ENCODE measurements at places on chromosomes 3 and 15. TPM values are rescaled to one million over a fixed set of nuclear protein-coding genes. Genes with fewer than 3 reads are reported as not detected.

DNA sequence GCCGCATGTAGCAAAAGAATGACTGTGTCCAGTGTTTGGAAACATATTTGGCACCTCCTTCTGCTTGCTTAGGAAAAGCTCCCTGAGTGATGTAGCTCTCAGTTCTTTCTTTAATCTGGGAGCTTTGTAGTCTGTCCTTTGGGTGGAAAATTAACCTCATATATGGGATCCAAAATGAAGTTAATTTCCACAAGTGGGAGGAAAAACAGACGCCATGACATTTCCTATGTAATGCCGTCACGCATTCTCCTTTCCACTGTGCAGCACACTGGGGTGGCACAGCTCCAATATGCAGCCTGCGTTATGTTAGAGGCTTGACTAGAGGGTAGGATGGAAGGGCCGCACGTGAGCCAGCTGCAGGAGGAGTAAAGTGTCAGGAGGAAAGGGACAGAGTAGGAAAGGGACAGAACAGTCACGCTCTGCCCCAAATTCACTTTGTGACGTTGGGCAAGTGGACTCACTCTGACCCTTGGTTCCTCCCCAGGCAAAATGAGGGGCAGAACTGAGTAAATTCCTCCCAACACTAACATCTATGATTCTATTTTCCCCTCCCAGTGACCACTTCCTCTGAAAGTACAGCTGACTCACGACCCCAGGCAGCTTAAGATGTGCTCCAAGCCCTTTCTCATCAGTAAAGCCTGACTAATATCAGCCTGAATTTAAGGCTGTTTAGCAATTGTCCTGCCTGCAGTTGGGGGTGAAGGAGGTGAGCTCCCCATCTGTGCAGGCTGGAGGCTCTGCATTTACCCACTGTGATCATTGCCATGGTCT lies 176.5 kb upstream of the PFN2 start:
- DNase-seq: peak; percentile 90

- DNase-seq: no peak
Measured at GRCh38 chr15:40306371-40306770, 1.4 kb downstream of the PLCB2 start.

- no peak for DNase-seq
Measured at GRCh38 chr3:20837676-20838302, 651.8 kb upstream of the SGO1 start.

DNA sequence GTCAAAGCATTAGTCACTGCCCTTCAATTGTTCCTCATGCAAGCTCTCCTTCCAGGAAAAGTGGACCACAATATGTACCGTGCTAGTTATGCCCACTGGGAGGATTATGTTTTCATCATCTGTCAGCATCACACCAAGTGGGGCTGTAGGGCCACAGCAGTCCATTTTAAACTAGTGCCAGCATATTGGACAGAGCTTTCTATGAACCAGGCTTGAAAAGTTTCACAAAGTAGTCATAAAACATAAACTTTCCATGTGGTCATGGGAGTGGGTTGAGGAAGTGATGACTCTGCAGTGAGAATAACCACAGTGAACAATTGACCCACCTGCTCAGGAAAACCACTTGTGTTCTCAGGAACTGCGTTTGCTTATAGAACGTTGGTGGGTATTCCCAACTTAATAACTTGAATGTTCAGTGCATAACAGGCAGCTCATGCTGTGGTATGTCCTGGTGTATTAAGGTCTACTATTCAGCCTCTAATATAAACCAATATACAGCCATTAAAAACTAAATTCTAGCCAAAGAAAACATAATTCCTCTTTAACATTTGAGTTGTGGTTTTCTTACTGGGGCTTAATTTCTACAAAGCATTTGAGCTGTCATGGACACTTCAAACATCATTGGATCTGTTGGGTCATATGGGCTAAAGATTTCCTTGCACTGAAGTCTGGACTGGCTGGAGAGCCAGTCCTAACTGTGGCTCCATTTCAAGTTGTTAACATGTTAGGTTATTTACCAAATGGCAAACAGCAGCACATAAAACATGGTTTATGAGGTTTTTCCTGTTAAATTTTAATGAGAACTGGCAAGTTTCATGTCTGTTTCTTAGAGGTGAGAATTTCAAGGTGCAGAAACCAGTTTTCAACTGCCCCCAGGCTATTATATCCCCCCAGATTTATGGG lies 274.1 kb downstream of the OTOL1 start:
- DNase-seq: peak; percentile 2

- DNase-seq: peak; percentile 77
Measured at GRCh38 chr15:79394231-79394630, 37.9 kb upstream of the MINAR1 start.

DNA sequence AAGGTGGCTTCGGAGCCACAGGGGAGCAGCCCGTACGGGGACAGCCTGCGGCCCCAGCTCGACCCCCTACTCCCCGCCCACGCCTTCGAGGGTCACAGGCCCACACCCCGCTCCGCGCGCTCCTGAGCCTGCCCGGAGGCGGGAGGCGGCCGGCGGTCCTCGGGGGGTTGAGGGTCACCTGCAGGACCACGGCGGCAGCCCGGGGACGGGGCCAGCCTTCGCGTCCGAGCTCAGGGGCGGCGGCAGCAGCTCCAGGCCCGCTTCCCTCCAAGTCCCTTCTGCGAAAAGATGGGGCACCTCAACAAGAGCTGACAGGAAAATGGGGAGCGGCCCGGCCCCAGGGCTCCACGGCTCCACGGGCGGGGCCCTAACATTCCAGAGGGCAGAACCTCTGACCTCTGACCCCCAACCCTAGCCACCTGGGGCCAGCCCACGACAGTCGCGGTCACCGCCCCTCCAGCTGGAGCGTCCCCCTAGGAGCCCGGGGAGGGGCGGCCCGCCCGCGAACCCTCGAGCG lies 428 bp downstream of the LYSMD4 start:
- no peak for DNase-seq

DNA sequence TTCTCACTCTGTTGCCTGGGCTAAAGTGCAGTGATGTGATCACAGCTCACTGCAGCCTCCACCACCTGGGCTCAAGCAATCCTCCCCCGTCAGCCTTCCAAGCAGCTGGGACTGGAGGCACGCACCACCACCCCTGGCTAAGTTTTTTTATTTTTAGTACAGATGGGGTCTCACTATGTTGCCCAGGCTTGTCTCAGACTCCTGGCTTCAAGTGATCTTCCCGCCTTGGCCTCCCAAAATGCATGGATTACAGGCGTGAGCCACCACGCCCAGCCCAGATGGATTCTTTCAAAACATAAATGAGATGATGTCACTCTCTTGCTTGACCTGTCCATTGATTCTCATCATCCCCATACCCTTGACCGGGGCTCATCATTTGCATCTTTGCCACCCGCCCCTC lies 72.6 kb upstream of the SLC6A6 start:
- DNase-seq: no peak

- peak; percentile 44 for DNase-seq
Measured at GRCh38 chr3:142224482-142225072, 808 bp downstream of the GK5 start.

GRCh38 chr3:87979527-87979926 lies 79.3 kb downstream of the CGGBP1 start:
- DNase-seq: no peak

DNA sequence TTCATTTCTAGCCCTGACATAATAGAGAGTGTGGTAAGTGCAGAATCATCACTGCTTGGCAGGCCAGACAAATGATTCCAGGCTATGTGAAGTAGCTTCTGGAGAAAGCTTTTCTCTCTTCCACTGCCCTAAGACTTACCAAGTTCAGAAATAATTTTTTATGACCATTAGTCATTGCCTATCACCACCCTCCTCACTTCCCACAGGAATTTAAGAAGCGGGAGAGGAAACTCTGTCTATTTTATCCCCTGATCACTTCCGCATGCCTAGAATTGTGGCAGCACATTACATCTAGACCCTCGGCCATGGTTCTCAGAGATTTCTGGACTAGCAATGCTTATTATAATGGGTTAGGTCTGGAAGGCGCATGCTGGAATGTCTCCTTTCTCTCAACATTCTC lies 397.8 kb upstream of the NR2F2 start:
- DNase-seq: no peak

DNA sequence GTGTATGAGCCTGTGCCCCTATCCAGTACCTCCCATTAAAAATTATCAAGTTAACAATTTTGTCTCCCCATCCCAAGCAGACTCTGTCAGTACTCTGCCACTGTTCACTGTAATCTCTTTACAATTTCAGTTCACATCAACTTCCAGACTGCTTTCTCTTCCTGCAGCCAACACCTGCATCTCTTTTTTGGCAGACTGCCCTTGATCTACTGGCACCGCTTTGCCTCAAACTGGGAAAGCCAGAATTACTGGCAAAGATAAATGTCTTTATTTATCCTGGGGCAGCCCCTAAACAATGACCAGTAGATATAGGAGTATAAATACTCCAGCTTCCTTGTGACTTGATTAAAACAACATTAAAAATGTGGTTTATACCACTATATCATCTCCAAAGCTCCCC lies 494.1 kb downstream of the ZNF385D start:
- DNase-seq: peak; percentile 59

DNA sequence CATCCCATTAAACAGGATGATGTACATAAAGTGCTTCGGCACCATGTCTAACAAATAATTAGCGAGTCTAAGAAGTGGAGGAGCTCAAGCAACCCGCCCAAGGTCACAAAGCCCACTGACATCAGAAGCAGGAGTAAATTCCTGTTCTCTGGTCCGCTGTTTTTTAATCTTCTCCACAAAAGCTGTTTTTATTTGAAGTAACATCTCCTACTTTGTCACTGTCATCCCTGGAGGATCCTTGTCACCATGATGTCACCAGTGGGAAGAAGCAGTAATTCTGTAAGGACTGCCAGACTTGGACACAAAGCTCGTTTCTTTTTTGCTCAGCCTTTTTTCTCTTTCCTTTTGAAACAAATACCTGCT lies 216.2 kb downstream of the STT3B start:
- no peak for DNase-seq

DNA sequence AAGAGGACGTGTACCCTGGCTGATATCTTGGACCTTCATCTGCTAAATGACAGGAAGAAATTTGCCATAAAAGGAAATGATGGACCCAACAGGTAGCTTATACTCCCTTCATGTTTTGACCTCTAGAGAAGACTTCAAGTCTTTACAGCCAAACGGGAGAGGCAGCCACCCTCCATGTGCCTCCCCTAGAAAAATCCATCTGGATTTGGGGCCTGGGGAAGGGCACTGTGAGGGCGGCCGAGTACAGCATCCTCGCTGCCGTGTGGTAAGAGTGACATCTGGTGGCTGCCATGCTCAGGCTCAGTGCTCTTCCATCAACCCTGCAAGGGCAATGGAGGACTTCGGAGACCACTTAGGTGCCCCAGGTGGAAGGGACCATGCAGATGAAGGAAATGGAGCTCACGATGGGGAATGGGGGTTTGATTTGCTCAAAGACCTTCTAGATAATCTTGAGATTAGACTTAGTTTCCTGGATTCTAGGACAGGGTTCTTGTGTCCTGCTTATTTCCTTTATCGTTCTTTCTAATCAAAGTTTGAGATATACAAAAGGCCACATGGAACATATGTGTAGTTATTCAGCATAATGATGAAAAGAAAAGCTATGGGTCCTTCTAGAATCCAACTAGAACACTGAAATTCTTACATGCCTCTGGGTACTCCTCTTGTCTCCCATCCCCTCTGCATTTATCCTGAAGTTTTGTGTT lies 44.4 kb downstream of the AQP9 start:
- DNase-seq: peak; percentile 71

- DNase-seq: no peak
Measured at GRCh38 chr3:184460276-184460675, 80.4 kb downstream of the CHRD start.

- peak; percentile 89 for DNase-seq
Measured at GRCh38 chr3:157785102-157785826, 282.0 kb upstream of the VEPH1 start.

GRCh38 chr3:106759731-106760130 lies 617.5 kb upstream of the CCDC54 start:
- DNase-seq: peak; percentile 28

GRCh38 chr3:14889205-14889604 lies 58.2 kb upstream of the NR2C2 start:
- DNase-seq: no peak

GRCh38 chr15:101324524-101325177 lies 29.6 kb upstream of the SNRPA1 start:
- DNase-seq: no peak

DNA sequence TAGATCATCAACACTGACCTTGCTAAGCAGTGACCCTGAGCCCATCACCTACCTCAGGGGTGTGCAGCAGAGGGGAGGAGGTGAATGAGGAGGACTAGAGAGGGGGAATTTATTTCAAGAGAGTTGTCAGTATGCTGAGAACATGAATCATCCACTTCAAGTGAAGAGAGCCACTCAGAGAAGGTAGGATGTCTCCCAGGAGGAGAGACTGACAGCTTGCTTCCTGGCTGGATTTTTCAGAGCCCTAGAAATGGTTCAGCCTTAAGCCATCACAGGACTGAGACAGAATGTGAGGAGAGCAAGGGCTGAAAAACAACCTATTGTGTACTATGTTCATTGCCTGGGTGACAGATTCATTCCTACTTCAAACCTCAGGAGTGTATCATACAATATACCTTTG lies 34.8 kb downstream of the CCNL1 start:
- no peak for DNase-seq

Gene RETNLB
- not detected for total RNA-seq

Gene GOLGA8S
- under 0.01 TPM for total RNA-seq

Gene CLK3
- 41.5 TPM for total RNA-seq

Gene ADAMTS9
- total RNA-seq: 0.54 TPM

Gene FAIM
- total RNA-seq: 6.0 TPM

Gene C3orf70
- 1.1 TPM for total RNA-seq

Gene NPAP1
- 0.16 TPM for total RNA-seq

Gene KPNA4
- 37.8 TPM for total RNA-seq

Gene APOD
- 2.9 TPM for total RNA-seq

Gene TMCO5A
- 0.49 TPM for total RNA-seq

Gene TMEM108
- not detected for total RNA-seq

Gene LRRC2
- total RNA-seq: 10.1 TPM

Gene GUCA1C
- total RNA-seq: not detected

Data from fibroblast of the aortic adventitia (primary cell).